WTC11 (cell line): ENCODE measurements at places on chromosomes 4 and X. TPM values are rescaled to one million over a fixed set of nuclear protein-coding genes. Genes with fewer than 3 reads are reported as not detected.

DNA sequence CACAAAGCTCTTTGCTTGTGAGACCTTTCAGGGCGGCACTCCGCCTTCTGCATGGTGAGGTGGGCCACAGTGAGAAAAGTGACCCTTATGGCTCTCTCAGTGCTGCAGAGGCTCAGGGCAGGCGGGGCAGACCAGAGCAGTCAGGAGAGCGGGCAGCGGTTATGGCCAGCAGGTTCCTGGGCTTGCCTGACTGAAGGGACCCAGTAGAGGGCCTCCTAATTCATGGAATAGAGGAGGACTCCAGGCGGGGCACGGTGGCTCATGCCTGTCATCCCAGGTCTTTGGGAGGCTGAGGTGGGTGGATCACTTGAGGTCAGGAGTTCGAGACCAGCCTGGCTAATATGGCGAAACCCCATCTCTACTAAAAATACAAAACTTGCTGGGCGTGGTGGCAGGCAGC, 91.4 kb downstream of the CLNK start:
- peak; percentile 16 for DNase-seq

- DNase-seq = no peak
Measured at GRCh38 chrX:16593801-16594200, 56.2 kb upstream of the S100G start.

DNA sequence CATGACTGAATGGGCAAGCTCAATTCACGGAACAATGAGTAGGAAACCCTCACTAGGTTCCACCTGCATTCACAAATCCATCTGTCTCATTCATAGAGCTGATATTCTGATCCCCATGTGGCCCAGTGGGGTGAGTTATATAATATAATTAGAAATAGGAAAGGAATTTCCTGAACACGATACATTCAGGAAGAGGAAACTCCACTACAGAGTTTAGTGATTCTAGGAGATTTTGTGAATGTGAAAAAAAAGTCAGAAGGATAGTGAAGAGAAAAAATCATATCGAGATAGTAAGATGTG, 471.2 kb downstream of the GASK1B start:
- no peak for DNase-seq

- DNase-seq = no peak
Measured at GRCh38 chr4:113783701-113784100, 22.2 kb upstream of the CAMK2D start.

- no peak for DNase-seq
Measured at GRCh38 chrX:117982694-117983392, 133.8 kb downstream of the KLHL13 start.

- no peak for DNase-seq
Measured at GRCh38 chr4:142383800-142384470, 462.2 kb downstream of the INPP4B start.

- no peak for DNase-seq
Measured at GRCh38 chrX:47900833-47901232, 64.1 kb downstream of the ZNF81 start.

ODAPH gene
- total RNA-seq = not detected in 3 replicates

DNA sequence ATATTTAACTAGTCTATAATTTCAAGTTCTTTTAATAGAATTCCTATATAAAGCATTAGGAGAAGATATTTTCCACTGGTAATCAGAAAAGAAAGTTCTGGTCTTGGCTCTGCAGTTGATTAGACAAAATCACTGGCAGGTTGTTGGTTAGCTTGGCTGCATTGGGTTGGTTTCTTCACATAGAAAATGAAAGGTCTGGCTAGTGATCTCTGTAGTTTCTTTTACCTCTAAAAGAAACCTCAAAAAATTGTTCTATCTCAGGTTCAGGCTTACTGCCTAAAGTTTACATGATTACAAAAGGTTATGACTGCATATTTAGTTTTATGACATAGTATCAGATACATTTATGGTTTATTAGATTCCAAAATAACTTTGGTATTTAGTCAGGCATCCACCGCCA, 95.8 kb upstream of the NAP1L5 start:
- no peak for DNase-seq

GRCh38 chr4:1565598-1566295, 118.4 kb downstream of the FAM53A start:
- DNase-seq = no peak
